GM23338 (cell line): ENCODE measurements at places on chromosomes 5 and 9. TPM values are rescaled to one million over a fixed set of nuclear protein-coding genes. Genes with fewer than 3 reads are reported as not detected.
A peak's percentile ranks its signal among the peaks of the same experiment; 100 is the strongest.

HBEGF gene
- 2.0 and 2.9 TPM in 2 replicates for total RNA-seq

DNA sequence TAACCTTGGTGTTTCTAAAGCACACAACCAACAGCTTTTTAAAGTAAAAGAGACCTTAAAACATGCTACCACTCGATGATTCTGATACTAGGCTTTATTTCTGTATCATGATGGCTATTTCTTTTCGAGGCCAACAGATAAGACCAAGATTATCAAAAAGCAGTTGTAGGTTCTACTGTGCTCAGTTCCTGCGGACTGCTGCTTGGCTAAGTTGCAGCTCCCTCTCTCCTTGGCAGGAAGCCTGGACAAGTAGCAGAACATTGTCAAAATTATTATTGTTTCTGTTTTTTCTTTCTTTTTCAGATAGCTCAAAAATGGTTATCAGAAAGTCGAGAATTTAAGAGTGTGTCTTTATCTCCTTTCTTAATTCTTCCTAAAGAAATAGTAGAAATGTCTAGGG, 607.6 kb downstream of the PTPRD start:
- H3K27me3 ChIP-seq, result no peaks in the 10 kb centered on the region
- no peak for DNase-seq
- H3K36me3 ChIP-seq, result no peaks in the 10 kb centered on the region
- H3K4me3 ChIP-seq, result no peak overlapping the region
- no peak overlapping the region for H3K27ac ChIP-seq
- H3K4me1 ChIP-seq, result peaks cover 43% of the 10 kb centered on the region

DNA sequence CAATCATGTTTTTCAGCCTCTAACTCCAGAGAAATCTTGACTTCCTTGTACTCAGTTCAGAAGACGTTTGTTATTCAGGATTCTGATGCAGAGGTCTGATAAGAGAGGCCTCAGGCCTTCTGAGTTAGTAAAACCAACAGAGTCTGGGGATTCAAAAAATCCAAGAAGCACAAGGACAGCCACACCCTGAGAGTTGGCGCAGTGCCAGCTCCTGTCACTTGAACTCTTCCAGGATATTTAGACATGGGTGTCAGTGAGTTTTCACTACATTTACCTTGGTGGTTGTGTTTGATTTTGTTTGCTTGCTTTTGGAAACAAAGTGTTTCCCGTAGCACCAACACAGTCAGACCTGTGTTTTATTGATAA, 41.6 kb upstream of the PDE8B start:
- H3K27ac ChIP-seq, result no peak overlapping the region
- no peaks in the 10 kb centered on the region for H3K27me3 ChIP-seq
- DNase-seq, result no peak

GRCh38 chr5:64505769-64506566, at the start of gene RGS7BP:
RGS7BP (plus strand) TSS chr5:64506015; CDS start chr5:64506625, 610 bp downstream.
- H3K4me1 ChIP-seq, result peaks cover 29% of the 10 kb centered on the region
- H3K4me3 ChIP-seq, result peak within 1 kb of the TSS; percentile 65
- H3K36me3 ChIP-seq, result no peaks in the 10 kb centered on the region
- peak; percentile 81 for DNase-seq
- 0 out of 2 replicates have a peak within 1 kb of the TSS, but pooled peaks have one; percentile 57 for H3K27ac ChIP-seq

- no peak overlapping the region for H3K4me3 ChIP-seq
- no peaks in the 10 kb centered on the region for H3K4me1 ChIP-seq
- no peaks in the 10 kb centered on the region for H3K27me3 ChIP-seq
- H3K27ac ChIP-seq, result no peak overlapping the region
- DNase-seq, result no peak
These were observed 80.0 kb upstream of the TRIO start for GRCh38 chr5:14063138-14063537.

- H3K27me3 ChIP-seq, result no peaks in the 10 kb centered on the region
- no peaks in the 10 kb centered on the region for H3K36me3 ChIP-seq
- no peaks in the 10 kb centered on the region for H3K4me1 ChIP-seq
- H3K4me3 ChIP-seq, result no peak overlapping the region
These were observed 16.2 kb upstream of the FSD1L start for GRCh38 chr9:105431424-105432246.
